ENCODE measurements at places on chromosomes 1 and 21.

GRCh38 chr1:9406111-9406510 is 113.4 kb downstream of the SPSB1 start:
- DNase-seq = no peak

GRCh38 chr1:182175361-182175931 is 113.9 kb upstream of the ZNF648 start:
- no peak for DNase-seq

- DNase-seq = no peak
These were observed 28.5 kb downstream of the CCDC185 start for GRCh38 chr1:223421676-223422075.

- DNase-seq = no peak
These were observed 24.7 kb upstream of the PEF1 start for GRCh38 chr1:31669433-31669785.

GRCh38 chr1:156660752-156661112 is 16.5 kb downstream of the NES start:
- DNase-seq = no peak

DNA sequence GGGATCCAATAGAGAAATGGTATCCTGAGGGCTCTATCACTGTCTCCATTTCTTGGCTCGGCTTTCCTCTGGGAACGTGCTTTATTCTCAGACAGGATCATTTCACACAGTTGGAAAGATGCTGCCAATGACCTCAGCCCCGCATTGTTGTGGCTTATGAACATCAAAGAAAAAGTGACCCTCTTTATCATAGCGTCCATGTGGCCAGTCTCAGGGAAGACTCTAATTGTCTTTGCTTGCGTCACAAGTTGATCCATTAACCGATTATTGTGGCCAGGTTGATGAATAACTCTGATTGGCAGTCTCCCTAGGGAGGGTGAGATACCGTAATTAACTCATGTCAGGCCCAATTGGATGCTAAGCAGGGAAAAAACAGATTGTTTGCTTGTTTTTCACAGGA is 10.4 kb upstream of the TMEM9 start:
- no peak for DNase-seq

- DNase-seq = no peak
These were observed 10.2 kb downstream of the PTPN14 start for GRCh38 chr1:214541206-214541605.

- DNase-seq = no peak
These were observed 17.9 kb upstream of the CASZ1 start for GRCh38 chr1:10814312-10814711.

DNA sequence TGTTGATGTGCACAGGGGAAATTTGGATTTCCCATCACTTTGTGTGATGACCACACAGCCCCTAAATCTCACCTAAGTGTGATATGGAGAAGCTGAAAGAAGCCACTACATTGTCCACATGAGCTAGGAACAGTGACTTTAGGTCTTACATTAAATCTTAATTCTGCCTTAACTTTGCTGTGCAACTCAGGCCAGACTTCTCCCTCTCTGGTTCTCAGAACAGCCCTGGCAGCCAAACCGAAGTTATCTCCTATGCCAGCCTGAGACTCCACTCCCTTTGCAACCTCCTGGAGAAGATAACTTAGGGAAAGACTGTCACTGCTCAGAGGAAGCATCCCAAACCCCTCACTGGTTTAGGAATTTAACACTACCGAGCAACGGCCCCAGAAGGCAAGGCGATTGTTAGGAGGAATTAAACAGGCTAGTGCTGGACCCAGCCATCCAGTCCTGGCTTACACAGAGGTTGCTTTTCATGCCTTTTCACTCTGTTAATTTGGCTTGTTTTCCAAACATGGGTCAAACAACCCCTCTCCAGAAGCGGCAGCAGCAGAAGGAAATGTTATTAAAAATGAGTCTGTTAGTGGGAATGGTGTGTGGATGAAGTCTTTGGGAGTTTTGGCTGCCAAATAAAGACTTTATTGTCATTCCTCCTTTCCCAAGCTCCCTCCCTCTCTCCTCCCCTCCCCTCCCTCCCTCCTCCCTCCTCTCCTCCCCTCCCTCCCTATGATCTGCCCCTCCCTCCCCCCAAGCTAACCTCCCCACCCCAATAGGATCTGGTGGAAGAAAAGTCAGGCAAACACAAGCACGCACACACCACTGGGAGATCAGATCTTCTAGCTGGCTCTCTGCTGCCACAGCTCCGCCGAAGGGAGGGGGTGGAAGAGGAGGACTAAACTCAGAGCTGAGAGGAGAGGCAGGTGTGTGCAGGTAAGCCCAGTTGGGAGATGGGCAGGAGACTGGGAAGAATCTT is at the start of gene PRELP:
Gene PRELP (plus strand): TSS at position 795 of the 970 bp plus-strand sequence. CDS start 7,379 bp downstream, outside the sequence.
- no peak for DNase-seq

- DNase-seq = peak; percentile 50
These were observed 5.5 kb downstream of the EFNA3 start for GRCh38 chr1:155083865-155084721.

- DNase-seq = no peak
These were observed 16.9 kb downstream of the DYRK3 start for GRCh38 chr1:206651958-206652890.

- no peak for DNase-seq
These were observed 69.6 kb upstream of the KRTAP19-8 start for GRCh38 chr21:31107871-31108270.

DNA sequence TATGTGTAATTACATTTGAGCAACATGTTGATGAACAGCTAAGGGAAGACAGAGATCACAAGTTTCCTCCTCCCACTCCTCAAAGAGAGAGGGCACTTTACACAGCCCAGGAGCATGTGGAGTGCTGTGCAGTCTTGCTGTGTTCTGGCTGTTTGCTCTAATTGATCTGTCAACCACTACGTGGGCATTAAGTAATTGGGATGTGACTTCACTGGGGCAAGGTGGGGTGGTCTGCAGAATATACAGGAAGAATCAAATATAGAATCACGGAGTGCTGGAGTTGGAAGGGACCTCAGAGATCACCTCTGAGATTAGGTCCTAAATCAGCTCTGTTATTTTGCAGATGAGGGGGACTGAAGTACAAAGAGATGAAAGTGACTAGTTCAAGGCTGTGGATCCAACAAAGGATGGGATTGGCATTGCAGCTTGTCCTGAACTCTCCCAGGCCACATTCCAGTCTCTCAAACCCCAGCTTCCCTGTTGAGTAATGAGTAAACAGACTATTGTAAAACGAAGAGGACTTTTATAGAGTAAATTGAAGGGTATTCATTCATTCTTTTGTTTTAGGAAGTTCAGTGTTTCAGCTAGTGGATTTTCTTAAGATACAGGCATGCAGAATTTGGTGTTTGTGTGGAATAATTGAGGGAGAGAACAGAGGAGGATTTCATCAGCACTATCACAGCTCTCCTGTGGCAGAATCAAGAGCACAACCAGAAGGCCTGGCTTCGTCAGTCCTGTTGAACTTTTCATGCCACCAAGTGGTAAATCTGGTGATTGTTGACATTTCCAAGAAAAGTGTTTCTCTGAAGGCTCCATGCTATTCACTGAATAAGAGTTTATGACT is 22.4 kb downstream of the NOS1AP start:
- no peak for DNase-seq

DNA sequence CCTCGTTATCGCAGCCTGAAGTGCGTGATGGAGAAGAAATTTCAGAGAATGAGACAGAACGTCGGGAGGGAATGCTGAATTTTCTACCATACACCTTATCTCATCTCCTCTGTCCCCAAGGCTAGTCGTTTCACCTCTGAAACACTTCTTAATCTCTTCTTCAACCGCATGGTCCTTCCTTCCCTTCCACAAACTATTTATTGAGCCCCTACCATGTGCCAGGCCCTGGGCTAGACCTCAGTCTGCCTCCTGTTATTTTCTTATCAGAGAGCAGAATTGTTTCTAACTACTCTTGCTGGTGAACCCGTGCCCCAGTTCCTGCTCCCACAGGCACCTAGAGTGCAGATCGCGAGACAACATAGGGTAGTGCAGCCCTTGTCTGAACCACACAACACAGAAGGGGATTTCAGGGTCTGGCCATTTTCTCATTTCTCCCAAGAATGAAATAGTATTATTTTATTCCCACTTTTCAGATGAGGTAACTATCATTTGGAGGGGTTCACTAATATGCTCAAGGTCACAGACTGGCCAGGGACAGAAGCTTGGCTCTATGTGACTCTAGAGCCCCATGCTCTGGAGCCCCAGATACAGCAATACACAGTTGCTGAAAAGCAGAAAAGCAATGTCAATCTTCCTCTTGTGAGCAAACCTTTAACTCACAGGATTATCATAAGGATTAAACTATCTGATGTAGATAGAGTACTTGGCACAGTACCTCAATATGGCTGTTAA is 598 bp upstream of the ADIPOR1 start:
- DNase-seq = no peak

DNA sequence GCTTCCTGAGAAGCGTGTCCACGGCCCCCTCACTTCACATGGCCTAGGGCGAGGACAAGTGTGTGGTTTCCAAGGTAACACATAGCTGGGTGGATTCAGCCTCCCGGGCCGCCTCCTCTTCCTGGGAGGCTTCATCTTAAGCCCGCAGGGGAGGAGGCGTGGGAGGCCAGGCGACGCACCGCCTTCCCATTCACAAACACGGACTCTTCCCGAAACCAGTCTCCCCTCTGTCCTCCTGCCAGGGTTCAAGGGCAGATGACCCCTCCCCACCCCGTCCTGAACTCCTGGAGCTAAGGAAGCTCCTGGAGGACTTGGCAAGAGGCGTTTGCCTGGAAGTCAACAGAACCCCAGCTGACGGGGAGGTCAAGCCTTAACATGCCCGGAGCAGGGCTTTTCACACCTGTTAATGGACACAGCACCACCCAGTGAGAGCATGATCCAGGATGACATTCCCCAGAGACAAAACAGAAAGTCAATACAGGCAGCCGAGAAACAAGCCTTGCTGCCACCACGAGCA is 56.7 kb downstream of the KCNN3 start:
- DNase-seq = peak; percentile 21

GRCh38 chr1:209023790-209024189 is 559.7 kb upstream of the CAMK1G start:
- no peak for DNase-seq
